ENCODE measurements at places on chromosomes 5 and 9. TPM values are rescaled to one million over a fixed set of nuclear protein-coding genes. Genes with fewer than 3 reads are reported as not detected.

DNA sequence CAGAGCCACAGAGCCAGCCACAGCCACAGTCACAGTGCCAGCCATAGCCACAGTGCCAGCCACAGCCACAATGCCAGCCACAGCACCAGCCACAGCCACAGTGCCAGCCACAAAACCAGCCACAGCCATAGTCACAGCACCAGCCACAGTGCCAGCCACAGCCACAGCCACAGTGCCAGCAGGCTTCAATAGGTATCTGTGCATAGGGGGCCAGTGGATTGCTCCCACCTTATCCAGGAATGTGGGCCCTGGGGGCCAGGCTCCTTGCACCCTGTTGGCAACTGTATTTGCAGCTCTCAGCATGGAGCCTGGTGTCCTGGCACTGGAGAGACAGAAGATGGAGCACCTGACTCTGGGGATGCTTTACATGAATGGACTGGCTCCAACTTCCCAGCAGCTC is 111.7 kb upstream of the IRX2 start:
- no peak for DNase-seq

DNA sequence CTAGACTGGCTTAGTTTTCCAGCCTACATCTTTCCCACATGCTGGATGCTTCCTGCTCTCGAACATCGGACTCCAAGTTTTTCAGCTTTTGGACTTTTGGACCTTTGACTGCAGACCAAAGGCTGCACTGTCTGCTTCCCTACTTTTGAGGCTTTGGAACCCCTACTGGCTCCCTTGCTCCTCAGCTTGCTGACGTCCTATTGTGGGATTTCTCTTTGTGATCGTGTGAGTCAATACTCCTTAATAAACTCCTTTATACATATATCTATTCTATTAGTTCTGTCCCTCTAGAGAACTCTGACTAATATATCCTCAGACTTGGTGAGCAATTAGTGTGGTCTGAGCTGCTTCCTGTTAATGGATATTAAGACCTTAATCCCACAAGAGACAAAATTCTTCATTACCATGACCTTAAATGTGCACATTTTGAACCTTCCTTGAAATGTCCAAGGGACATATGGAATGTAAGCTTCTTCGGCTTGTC is 752.9 kb downstream of the CDH18 start:
- DNase-seq = no peak

DNA sequence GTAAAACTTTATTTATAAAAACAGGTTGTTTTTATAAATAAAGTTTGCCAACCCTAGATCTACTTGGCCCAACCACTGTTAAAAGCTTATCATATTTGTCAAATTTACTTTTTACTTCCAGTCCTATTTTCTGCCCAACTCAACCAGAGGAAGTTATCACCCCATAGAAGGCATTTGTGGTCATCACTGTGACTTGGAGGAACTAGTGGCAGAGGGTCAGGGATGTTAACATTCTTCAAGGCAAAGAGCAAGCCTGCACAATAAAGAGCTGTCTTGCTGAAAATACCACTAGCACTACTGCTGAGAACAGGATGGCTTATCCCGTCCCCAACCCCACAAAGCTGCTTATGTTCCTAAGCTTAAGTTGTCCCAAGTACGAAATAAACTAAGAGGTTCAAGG is 22.3 kb downstream of the TTC33 start:
- DNase-seq = no peak

DNA sequence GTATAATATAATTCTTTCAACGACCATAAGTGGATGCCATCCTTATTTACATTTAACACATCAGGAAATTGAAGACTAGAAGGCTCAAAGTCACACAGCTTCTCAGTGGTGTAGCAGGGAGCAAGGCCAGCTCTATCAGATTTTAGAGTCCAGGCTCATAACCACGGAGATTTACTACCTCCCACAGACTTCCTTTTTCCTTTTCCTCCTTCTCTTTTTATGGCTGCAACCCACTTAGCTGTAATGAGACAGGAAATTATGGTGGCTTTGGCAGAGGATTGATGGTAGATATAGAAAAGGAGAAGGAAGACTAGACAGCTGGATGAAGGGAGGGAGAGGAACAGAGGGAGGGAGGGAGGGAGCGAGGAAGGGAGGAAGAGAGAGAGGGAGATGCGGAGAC is 47.4 kb downstream of the SPEF2 start:
- no peak for DNase-seq

- no peak for DNase-seq
Observed at GRCh38 chr5:66232706-66233445, 88.8 kb downstream of the SREK1 start.

DNA sequence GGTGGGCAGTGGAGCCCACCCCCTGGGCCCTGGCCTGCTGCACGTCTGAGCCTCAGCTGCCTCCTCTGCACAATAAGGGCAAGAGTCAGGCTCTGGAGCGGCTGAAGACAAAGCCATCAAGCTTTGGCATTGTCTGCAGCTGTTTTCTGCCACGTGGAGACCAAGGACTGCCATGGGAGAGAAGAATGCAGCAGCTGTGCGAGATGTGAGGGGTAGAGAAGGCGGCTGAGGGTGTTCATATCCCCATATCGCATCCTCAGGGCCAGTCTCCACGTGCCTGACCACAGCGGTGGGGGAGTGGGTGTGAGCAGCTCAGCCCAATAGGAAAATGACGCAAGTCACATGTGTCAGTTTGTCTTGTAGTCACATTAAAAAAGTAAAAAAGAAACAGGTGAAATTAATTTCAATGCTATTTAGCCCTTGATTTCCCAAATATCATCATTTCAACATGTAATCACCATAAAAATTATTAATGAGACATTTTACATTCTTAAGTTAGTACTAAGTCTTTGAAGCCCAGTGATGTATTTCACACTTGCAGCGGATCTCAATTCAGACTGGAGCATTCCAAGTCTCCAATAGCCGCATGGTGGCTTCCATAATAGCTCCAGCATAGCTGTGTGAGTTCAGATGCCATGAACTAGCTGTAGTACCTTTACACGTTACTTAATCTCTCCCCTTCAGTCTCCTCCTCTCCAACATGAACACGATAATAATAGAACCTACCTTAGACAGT is 6.6 kb downstream of the C1QTNF2 start:
- DNase-seq = no peak

GRCh38 chr9:87803623-87804345 is 77.9 kb downstream of the CTSL start:
- no peak for DNase-seq

- DNase-seq = peak; percentile 35
Observed at GRCh38 chr5:126808521-126808988, 31.6 kb downstream of the LMNB1 start.

- no peak for DNase-seq
Observed at GRCh38 chr5:172540099-172540870, 86.0 kb upstream of the SH3PXD2B start.

DNA sequence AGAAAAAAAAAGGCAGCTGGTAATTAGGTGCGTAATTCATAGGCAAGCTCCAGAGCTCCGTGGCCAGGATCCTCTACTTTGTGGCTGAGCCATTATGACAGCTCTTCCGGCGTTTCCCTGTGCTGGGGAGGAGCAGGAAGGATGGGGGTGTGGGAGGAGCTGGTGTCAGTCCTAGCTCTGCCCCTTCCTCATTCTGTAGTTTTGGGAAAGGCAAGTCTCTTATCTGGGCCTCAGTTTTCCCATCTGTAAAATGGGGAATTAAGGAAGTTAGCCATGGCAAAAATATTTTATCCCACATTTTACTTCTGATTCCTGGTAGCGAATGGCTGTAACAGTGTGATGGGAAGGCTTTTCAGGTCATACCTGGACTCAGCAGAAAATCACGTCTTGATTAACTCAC is 81.1 kb downstream of the SEC61B start:
- DNase-seq = no peak

DNA sequence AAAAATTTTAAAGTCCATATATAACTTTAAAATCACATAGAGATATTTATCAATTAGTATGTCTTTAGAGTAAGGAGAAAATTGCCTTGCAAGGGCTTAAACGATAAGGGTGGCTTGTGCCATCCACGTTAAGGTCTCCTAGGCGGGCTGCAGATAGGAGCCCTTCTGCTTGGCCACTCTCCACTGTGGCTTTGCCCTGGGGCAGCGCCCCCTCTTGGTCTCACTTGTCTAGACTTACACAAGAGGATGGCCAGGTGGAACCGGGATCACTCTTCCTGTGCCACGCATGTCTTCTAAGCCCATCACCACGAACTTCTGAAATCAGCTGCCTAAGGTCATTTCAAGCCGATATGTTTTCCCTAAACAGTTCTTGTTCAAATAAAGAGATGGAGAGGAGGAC is 2.9 kb downstream of the FPGS start:
- no peak for DNase-seq

- no peak for DNase-seq
Observed at GRCh38 chr5:34041247-34041972, 1.6 kb downstream of the C1QTNF3 start.

GRCh38 chr5:16772556-16772955 is 155.8 kb upstream of the RETREG1 start:
- no peak for DNase-seq

DNA sequence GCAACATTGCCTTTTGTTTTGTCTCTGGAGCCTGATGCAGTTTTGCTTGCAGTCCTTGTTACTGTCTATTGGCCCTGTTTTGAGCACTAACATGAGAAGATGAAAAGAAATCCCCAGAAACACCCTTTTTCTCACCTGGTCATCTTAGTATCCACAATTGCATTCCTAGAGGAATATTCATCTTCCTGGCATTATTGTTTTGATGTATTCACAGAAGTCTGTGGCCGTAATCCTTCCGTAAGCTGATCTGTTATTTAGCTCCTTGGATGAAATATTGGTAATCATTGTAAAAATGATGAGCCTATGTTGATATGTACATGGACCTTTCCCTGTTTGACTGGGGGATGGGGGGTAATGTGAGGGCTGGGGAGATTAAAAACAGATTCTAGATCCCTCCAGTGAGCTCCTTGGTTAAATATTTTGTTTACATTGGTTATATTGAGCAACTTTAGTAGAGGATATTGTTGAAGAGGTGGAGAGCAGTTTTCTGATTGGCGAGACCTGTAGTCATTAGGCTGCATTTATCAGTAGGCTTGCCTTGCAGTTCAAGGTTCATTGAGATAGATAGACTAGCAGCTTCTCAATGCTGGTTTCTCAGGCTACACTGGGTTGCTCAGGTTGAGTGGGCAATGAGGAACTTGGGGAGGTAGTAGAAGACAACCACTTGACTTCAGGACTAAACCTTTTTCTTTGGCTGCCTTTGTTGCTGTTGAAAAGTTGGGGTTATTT is 117.5 kb downstream of the MACIR start:
- DNase-seq = peak; percentile 69

DNA sequence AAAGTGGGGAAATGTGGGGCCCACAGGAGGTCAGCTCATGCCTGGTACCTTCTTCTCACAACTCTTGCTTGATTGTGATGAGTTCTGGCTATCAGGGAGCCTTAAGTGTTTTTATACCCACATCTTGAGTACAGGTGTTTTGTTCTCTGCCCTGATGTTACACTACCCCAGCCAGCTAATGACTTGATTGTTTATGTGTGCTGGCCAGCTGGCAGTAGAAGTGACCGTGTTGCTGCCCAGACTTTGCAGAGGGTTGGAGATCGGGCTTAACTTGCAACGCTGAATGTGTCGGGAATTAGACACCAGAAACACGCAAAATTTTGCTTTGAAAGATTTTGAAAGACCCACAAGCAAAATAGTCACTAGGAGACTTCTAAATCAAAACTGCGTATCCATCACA is 16.9 kb upstream of the ZDHHC11B start:
- DNase-seq = no peak

GRCh38 chr5:163815240-163815791 is 309.9 kb downstream of the MAT2B start:
- no peak for DNase-seq

DNA sequence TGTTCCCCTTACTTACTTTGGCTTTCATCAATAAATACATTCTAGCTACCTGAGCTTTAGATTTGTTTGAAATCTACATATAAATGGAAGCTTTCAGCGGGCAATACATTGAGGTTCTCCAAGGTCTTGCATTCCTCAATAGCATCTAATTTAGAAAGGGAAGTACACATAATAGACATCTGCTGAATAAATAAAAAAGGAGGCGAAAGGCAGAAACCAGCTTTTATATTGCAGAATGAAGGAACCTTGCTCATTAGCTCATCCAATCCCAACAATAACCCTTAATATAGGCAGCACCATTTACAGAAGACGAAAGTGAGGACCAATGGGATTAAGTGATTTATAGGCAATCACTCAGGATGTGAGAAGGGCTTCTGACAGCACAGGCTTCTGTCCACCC is 147.5 kb downstream of the MPDZ start:
- DNase-seq = no peak

DNA sequence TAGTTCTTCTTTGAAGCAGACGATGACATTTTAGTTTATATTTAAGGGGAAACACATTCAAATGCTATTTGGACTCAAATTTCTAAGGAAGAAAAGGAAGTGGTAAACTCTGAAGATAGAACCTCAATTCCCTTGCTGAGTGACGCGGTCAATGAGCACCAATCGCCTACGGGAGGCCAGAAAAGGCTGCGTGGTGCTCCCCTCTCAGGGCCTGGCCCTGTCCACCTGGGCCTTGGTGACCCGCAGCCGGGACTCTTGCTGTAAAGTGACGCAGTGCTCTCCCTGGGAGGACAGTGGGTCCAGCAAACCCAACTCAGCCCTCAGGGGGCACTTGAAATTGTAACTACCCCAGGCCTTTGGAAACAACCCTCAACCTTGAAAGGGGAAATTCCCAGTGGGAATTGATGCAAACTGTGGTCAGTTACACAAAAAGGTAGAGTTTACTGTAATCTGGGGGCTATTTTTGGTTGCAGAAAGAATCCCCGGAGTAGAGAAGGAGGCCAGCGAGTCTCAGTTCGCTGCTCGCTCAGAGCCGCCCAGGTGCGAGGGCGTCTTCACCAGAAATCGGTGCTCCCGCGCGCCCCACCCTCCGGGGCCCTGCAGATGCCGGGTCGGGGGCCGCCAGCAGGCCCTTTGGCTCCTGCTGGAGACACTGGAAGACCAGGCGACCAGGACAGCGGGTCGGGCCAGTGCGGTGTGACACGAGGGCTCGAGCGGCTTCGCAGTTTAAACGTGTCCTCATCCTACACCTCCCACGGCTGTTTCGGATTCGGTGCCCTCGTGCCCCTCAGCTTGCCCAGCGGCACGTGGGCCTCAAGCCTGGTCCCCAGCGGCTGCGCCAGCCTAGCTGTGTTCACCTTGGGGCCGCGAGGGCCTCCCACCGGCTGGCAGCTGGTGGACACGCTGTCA is 1.4 kb upstream of the ANKRD33B start:
- DNase-seq = no peak

GRCh38 chr9:33044677-33045282 is 19.7 kb downstream of the DNAJA1 start:
- DNase-seq = peak; percentile 45

DNA sequence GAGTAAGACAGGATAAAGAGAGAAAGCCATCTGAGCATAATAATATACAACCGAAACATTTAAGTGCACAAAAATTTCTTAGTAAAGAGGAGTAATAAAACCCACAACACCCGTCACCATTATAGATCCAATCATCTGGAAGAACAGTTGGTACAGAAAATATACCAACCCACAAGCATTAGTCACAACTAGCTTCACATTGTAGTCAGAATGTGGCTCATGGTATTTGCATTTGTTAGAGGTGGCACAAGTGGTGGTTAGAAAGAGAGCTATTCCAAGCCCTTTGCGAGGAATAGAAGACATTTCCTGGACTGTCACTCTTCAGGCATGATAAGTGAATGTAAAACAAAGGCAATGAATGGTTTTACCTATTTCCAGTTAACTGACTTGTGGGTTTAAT is 677.5 kb upstream of the ST8SIA4 start:
- no peak for DNase-seq

- no peak for DNase-seq
Observed at GRCh38 chr9:17888066-17888465, 309.2 kb downstream of the SH3GL2 start.

The LCN15 gene
- total RNA-seq = not detected

The SAXO1 gene
- 0.20 TPM for total RNA-seq

The TMC1 gene
- not detected for total RNA-seq

The CCL28 gene
- total RNA-seq = 8.6 TPM

The RNF180 gene
- 0.61 TPM for total RNA-seq
